A172 (cell line): ENCODE measurements at places on chromosomes 11 and 22. TPM values are rescaled to one million over a fixed set of nuclear protein-coding genes. Genes with fewer than 3 reads are reported as not detected.

DNA sequence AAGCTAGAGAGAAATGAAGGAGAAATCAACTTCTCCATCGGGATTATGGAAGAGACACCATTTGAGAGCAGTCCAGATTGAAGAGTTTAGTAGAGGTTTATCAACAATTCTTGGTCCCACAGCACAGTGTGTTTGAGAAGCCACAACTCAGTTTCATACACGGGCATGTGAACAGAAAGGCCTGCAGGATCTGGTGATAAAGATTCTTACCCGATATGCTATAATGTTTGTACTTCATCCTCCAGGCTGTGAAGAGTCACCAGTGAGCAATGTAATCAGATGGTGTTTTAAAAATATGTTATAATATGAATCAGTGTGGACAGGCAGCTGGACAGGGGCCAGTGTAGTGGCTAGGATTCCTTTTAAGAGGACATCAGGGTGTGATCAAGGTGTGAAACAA, 29.7 kb upstream of the VWA5A start:
- DNase-seq = peak; percentile 4

DNA sequence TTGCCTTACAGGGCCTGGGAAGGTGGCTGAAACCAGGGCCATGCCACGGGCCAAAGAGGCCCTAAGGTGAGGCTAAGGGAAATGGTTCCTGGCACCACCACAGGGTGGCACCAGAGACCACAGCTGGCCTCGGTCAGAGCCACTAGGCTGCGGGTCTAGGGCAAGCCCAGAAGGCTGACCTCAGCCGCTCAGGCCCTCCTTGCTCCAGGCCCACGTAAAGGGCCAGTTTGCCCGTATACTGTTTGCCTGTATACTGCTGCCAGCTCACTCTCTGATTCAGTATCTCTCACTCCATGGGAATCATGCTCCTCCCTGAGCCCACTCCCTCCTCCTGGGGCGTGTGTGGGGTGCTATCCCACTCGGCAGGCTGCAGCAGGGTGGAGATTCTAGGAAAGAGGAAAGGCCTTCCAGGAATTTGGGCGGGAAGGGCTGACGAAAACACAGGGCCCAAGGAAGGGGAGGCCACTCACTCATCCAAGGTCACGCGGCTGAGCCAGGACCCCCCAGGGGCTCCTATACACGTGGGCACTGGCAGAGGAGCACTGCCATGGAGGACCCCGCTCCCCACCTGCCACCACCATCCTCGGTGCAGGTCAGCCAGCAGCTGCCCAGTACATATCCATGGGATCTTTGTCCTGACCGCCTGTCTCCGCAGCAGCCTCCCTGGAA, 62.4 kb downstream of the NECTIN1 start:
- DNase-seq = peak; percentile 56

CHRM4 gene
- total RNA-seq = 4.0 and 5.5 TPM in 2 replicates

CCDC87 gene
- total RNA-seq = 0.31 and 1.2 TPM in 2 replicates

DNAJB7 gene
- total RNA-seq = not detected in 2 replicates

GRCh38 chr11:102187416-102188151, 77.3 kb downstream of the YAP1 start:
- DNase-seq = no peak

DNA sequence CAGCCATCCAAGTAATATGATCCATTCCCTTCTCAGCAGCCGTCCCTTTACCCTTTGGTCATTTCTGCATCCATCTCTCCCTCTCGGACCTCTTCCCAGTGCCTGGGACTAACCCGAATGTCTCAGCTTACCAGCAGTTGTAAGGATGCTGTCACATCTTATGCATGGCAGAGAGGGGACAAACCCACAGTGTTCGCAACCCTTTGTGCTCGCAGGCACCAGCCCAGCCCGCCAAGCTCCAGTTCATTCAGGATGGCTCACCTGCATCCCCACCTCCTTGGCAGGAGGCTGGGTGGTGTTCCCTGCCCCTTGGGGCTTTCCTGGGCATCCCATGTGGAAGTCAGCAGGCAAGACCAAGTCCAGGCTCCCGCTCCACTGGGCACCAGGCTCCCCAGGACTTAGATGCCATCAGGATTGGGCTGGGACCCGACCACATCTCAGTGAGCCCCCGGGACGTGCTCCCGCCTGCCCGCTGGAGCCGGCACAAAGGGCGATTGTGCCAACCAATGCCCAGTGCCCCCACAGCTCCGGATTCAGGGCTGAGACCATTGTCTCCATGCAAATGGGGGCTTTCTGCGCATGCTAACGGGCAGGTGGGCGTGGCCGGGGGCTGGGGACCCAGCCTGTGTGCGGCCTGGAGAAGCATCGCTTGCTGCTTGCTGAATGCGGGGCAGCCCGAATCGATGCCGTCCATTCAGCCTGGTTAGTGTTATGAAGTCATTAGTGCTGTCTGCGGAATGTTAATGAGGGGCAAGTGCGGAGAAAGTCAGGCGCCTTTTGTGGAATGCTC, 108.6 kb downstream of the KCNQ1OT1 start:
- no peak for DNase-seq

GRCh38 chr11:8768625-8769333, 86.2 kb downstream of the RPL27A start:
- DNase-seq = peak; percentile 88

DNA sequence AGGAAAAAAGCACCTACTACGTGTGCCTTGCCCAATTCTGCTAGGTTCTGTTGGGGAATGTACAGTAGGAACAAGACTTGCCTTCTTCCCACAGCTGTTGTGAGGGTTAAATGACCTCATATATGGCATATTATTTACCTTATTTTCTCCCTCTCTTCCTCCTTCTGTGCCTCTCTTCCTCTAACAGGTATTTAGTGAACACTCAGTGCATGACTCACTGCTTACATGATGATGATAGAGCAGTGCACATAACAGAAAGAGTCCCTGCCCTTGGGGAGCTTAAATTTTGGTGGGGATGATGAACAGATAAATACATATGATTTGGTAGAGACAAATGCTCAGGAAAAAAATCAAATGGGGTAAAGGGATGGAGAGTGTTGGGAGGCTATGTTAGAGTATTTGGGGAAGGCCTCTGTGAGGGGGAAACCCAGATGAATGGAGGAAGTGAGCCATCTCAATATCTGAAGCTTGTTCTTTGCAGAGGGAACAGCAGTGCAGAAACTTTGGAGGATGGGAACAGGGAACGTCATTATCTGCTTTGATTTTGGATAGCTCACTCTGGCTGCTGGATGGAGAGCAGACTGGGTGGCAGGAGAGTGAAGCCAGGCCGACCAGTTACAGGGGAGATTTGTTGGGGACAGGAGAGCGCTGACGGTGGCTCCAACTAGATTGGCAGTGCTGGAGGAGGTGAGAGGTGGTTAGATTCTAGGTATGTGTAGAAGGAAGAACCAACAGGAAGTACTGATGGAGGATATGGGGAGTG, 95.5 kb upstream of the TENM4 start:
- no peak for DNase-seq

BARX2 gene
- not detected in 2 replicates for total RNA-seq

DNA sequence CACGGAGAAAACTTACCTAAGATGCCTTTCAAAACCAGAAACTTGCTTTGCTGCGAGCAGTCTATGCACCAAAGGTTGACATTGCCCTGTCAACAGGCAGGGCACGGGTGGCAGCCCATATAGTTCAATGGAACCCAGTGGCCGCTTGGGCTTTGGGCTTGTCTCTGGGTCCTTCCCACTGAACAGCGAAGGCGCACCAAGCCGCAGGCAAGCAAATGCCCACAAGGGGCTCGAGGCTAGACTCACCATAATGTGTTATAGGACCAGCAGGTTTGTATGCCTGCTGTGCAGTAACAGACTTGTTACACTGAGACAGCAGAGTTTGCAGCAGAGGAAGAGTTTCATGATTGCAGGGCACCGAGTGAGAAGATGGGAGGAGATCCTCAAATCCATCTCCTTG, 20.3 kb downstream of the CLDN5 start:
- DNase-seq = no peak

DNA sequence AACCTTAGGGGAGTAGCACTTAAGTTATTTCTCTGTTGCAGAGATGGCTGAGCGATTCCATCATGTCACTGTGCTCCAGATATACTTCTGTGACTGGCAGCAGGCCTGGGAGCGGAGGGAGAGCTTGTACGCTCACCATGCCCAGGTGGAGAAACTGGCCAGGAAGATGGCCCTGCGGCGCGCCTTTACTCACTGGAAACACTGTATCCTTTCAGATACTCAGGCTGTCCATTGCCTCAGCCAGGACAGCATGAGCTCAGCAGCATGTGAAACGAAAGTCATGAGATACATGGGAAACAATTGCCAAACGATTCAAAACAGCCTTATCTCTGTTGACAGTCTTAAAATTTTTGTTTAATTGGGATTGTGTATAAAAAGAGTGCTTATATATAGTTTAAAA, 78.9 kb downstream of the SFI1 start:
- no peak for DNase-seq

DNA sequence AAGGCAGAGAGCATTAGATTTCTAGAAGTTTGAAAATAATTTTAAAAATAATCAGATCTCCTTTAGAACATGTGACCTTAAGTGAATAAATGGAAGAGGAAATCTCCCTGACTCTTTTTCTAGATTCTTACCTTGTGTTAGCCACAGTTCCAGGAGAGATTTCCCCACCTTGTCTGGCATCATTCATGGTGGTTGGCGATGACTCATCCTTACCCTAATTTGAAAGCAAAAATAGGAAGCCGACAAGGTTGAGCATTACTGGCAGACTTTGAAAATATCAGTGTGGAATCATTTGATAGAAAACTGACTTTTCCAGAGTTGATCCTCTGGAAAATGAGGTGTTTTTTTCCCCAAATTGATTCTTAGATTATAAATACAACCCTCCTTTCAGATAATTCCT, 48.1 kb downstream of the CNTN5 start:
- DNase-seq = peak; percentile 8

DNA sequence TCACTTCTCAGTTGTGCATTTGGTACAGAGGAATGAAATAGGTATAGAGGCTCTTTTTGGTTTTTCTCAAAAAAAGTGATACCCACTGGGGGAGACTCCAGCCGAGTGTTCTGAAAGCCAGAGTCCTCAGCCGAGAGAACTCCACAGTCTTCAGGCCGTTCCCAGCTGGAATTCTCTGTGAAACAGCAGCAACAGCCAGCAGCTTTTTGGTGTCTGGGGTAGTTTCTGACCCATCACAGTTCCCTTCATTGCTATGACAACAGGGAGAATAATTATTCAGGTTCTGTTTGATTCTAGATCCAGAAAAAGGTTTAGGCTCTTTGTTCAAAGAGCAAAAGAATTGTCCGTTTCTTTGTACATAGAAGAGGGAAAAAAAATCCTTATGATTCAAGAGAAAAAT, 84.6 kb downstream of the C22orf31 start:
- no peak for DNase-seq

RIC3 gene
- 1.1 TPM in 1 of 2 replicates, not detected in the other for total RNA-seq

GRCh38 chr11:71543866-71544265, 4.4 kb upstream of the KRTAP5-9 start:
- no peak for DNase-seq

GRCh38 chr11:19903620-19904069, 191.0 kb downstream of the NAV2 start:
- peak; percentile 78 for DNase-seq

DRD4 gene
- not detected in 2 replicates for total RNA-seq

DNA sequence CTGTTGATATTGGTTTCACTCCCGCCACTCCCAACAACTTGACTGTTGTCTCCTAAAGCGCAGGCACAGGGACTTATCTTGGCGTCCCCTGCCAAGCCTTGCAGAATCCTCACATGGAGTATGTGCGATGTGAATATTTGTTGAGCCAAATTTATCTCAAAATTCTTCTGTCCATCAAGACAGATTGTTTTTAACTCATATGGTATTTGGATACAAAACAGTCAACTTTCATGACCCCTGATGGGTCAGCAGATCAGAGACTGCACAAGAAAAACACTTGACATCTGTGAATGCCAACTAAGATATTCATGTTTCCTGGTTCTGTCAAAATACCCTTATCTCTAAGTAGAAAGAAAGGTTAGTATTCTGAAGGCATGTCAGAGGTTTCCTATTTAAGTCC, 221.7 kb upstream of the BLID start:
- no peak for DNase-seq

- DNase-seq = peak; percentile 74
Observed at GRCh38 chr22:32644252-32645100, 157.0 kb upstream of the TIMP3 start.

DNA sequence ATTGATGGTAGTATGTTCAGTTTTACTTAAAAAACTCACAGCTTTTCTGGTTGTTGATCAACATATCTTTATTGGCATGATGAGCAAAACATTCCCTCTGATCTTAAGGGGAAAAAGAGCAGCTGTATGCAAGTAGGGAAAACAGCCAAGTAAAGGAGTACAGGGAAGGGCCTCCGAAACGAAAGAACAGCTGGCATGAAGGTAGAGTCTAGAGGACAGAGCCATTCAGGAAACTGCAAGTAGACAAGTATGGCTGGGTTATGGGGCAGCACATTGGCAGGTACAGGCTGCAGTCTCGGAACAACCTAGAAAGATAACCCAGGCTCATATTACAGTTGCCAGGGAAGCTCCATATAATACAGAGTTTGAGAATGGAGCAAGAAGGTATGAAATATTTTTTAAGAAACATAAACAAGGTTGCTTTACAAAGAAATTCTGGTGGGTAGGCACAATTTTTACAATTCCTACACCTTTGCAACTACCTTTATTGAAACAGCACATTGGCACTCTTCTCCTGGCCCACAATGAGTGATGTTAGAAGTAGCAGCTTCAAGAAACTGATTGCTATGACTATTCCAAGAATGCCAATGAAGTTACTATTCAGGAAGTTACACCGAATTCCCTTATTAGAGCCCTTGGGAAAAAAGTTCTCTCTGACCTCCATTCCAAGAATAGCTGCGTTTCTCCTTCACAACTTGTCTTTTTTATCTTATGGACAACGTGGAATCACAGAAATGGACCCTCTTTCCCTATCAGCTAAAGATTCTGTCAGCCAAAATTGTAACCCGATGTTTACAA, 45.2 kb downstream of the LGR4 start:
- no peak for DNase-seq

DNA sequence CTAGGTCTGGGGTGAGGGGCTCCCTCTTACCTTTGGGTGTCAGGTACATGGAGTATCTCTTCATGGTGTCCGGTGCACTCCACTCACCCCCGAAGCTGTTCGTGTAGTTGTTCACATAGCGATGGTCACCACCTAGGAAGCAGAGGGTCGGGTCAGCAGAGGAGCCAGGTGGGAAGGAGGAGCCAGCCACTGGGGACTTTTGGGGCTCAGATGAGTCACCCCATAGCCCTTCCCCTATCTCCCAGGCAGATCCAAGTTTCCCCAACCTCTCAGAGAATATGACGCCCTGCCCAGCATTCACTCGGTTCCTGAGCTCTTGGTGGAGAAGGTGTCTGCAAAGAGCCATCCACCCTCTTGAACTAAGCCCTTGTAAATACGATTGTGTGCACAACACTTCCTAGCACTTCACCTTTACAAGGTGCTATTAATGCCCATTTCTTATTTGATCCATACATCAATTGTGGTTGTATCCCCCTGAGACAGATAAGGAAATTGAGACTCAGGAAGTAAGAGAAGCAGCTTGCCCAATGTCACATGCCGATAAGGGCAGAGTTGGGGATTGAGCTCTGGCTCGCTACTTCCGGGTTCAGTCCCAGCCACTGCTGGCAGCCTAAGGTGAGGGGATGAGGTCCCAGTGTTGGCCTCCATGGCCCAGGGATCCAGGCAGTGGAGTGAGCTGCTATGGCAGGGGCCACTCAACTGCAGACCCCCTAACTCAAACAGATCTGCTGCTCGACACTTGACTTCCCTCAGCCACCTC, 14.8 kb downstream of the TRIM29 start:
- peak; percentile 36 for DNase-seq

- DNase-seq = no peak
Observed at GRCh38 chr22:22094921-22095320, 112.3 kb upstream of the TOP3B start.

GRCh38 chr11:74030723-74031676, 22.1 kb upstream of the UCP3 start:
- DNase-seq = no peak
